ENCODE measurements at places on chromosomes 4 and X. TPM values are rescaled to one million over a fixed set of nuclear protein-coding genes. Genes with fewer than 3 reads are reported as not detected.

- DNase-seq: no peak
Observed at GRCh38 chr4:109966891-109967481, 54.3 kb downstream of the EGF start.

GRCh38 chrX:154795016-154795415 is 10.3 kb downstream of the MPP1 start:
- no peak for DNase-seq

- DNase-seq: no peak
Observed at GRCh38 chrX:11210415-11210801, 82.8 kb upstream of the AMELX start.

The HAND2 gene
- total RNA-seq: not detected

The DOCK11 gene
- total RNA-seq: 0.42 TPM

All from dermis blood vessel endothelial cell (primary cell).